ENCODE measurements at places on chromosomes 6 and 20.

- DNase-seq: no peak
Observed at GRCh38 chr6:148479497-148479896, 136.9 kb downstream of the SASH1 start.

GRCh38 chr6:43789447-43789846 lies 19.4 kb downstream of the VEGFA start:
- DNase-seq: no peak

- peak; percentile 4 for DNase-seq
Observed at GRCh38 chr6:139970591-139970991, 596.1 kb upstream of the CITED2 start.

- DNase-seq: no peak
Observed at GRCh38 chr6:37272834-37273566, 15.1 kb upstream of the TMEM217 start.

DNA sequence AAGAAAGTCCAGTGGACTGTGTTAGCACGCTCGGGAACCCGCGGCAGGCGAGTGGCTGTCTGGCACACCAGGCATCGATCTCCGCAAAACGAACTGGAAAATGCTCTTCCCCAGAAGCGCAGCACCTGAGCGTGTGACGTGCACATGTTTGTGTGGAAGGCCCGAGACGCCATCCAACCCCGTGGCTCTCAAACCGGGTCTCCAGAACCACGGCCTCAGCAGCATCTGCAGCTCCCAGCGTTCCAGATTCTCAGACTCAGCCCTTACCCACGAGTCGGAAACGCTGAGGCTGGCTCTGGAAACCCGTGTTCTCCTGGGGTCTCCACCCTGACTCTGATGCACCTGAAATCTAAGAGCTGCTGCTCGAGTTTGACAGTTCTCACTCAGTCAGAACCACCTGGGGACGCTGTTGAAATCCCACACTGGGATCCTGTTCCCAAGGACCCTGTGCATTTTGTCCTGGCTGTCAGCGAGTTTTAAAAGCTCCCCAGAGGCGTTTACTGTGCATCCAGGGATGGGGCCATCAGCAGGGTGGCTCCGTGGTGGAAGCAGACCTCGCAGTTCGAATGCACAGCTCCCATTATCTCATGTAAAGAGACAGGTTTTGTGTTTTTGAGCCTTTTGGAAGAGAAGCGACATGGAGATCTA lies 69.0 kb downstream of the DLL1 start:
- DNase-seq: no peak

DNA sequence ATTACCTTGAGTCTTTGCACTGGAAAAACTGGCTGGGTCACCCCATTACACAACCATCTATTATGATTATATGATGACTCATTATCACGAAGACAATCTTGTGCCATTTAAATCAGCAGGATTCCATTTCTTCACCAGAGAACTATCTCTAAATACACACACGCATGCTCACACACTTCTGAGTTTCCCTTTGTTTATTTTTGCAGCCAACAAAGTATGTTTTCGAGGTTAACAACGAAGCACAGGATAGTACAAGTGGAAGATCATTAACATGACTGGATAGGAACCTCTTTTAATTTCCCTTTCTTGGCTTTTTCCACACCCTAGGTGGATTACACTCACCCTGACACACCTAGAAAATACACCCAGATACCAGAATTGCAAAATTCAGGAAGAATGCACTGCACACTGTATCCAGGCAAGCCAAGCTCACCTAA lies 18.9 kb downstream of the PERP start:
- DNase-seq: no peak

- DNase-seq: no peak
Observed at GRCh38 chr20:37205794-37206193, 26.4 kb upstream of the MROH8 start.

GRCh38 chr6:34093854-34094430 lies 51.9 kb downstream of the GRM4 start:
- no peak for DNase-seq

DNA sequence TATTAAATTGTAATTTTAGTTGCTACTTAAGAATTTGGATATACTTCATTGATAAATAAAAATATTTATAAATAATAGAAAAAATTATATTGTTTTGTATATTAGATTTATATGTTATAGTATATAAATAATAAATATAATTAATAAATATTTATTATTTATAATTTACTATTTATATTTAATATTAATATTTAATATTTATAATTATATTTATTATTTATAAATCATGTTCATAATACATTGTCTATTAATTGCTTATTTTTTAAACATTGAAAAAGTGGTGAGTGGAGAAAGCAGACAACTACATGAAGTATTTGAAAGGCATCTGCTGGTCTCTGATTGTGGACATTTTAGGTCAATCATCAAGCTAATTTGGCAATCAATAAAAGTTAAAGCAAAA lies 464.5 kb downstream of the MMUT start:
- no peak for DNase-seq

DNA sequence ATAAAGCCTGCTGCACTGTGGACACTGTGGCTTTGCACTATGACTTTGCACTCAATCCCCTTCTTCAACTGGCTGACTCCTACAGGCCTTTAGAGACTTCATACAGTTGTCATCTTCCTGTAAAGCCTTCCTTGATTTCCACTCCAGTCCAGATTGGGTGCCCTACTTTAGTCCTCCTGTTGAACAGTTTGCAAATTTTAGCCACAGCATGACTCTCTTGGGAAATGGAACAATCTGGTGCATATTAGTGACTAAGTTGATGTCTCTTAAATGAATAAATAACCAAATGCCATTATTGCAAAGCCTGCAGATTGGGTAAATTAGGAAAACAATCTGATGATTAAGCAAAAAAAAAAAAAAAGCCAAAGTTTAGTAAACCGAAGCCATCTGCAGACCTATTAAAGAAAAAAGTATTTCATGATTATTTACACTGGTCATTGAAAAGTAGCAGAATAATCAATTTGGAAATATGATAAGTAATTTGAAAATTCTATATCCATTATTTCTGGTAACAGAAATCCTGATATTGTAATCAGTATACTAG lies 12.6 kb downstream of the PLCB4 start:
- no peak for DNase-seq

DNA sequence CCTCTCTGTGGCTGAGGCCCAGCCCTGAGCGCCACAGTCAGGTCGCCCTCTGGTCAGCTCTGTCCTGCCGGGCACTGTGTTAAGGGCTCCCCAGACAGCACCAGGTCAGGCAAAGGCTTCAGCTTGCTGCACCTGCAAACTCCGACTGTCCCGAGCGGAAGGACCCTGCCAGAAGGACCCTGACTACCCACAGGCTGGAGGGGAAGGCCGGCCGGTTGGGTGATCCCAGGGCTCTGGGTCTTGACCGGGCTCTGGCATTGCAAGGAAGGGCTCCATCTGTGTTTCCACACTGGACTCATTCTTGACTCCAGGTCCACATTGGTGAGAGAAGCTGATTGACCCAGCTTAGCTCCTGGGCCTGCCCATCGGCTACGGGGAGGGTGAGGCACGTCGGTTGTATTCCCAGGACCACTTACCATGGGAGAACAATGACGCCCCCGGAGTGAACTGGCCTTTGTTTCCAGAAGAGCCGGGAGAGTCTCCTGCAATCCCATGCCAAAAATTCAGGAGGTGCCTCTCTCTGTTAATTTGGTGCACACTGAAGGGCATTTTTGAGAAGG lies 229.8 kb downstream of the TAF4 start:
- no peak for DNase-seq

- DNase-seq: no peak
Observed at GRCh38 chr6:41528409-41528963, 17.7 kb upstream of the FOXP4 start.

All from Kasumi-1 (cell line).